A549 (cell line): ENCODE measurements at places on chromosomes 5 and 9. TPM values are rescaled to one million over a fixed set of nuclear protein-coding genes. Genes with fewer than 3 reads are reported as not detected.

IFNA1 gene
- polyA plus RNA-seq = not detected in 3 replicates

- DNase-seq = peak; percentile 74
Observed at GRCh38 chr9:3441197-3441816, 84.5 kb downstream of the RFX3 start.

GABRA1 gene
- not detected in 3 replicates for polyA plus RNA-seq

GRCh38 chr9:87081503-87081902, 134.2 kb upstream of the GAS1 start:
- DNase-seq = no peak

BRINP1 gene
- polyA plus RNA-seq = 0.14 to 0.45 TPM (median 0.17 TPM) in 3 replicates

DNA sequence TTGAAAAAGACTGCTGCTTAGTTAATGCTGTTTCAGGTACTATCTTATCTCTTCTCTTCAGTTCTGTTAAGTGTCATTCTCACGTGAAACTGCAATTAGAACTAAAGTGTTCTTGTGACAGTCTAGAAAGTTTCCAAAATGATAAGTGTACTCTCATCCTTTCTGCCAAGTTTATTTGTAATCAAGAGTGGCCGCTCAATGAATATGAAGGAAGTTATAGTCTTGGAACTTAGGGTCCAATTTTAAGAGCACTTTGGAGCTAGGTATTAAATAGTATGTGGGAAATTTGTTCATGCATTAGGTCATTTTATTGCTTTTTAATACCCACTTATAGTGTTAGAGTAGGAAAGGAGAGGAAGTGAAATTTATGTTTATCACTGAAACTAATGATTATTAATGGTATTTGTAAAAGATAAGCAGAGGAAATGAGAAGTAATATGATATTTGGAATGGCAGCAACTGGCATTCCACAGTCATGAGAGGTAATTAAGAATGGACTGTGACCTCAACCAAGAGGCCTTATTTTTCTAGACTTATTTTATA, 20.4 kb downstream of the XRCC4 start:
- DNase-seq = no peak

ALDH1A1 gene
- polyA plus RNA-seq = 9,362 to 9,987 TPM (median 9,373 TPM) in 3 replicates

GRCh38 chr9:75775966-75776691, 114.3 kb upstream of the PCSK5 start:
- DNase-seq = no peak

DNA sequence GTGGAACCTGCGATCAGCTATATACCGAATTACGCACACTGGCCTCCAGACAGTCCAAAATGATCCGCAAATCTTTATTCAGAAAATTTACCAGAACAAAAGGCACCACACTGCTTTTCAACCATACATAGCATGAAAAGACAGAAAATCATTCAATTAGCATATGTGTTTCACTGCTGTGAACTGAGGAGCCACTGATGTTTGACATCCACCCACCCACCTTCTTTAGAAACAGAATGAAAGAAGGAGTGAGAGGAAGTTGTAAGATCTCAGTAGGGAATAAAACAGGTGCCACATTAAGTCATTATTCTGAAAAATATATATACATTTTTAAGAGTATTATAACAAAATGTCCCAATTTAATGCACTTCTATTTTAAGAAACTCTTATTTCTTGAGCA, 156.8 kb downstream of the NFIB start:
- DNase-seq = no peak

DNA sequence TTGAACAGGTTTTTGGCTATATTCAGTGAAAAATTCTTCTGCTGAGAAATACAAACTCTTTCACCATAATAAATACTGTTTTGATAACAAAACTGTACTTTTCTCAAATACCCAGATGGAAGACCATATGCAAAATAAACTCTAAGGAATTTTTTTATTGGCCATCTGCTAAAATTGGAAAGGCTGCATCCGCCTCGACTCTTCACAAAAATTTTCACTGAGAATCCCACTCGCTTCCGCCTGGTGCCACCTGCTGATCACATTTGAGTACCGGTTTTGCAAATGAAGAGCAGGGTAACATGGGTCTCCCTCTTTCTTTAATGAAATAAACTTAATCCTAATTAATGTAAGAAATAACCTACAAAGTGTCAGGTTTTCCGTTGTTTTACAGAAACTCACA, 76.4 kb downstream of the TTLL11 start:
- no peak for DNase-seq

DNA sequence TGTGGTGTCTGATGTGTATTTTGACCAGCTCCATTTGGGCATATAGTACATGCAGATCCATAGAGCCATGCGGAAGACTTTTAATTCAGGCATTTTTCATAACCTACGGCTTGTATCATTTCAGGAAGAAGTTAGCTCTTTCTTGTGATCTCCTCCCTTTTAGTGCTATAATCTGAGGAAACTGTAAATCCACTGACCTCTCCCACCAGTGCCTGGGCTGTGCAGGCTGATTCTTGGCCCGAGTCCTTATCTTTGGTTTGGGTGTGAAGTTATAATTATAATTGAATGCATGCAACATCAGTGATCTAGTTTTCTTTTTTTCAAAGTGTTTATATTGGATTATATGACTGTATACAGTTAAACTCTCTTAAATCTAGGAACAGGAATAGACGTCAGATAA, 247.9 kb downstream of the PCSK5 start:
- no peak for DNase-seq

DNA sequence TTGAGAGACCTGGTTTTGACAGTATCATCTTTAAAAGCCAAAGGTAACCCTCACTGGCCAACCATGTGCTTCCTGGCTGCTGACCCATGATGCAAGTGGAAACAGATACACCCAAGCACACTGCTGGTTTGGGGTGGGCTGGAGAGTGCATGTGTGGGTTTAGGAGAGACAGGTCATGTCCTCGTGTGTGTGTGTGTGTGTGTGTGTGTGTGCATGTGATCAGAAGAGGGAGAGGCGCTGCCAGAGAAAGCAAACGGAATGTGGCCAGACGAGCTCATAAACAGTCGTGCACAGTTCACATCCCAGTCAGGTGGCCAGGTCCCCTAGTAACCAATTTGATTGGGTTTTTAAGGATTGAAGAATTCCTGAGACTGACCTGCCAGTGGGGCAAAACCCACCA, 112.8 kb upstream of the ICE1 start:
- no peak for DNase-seq

DNA sequence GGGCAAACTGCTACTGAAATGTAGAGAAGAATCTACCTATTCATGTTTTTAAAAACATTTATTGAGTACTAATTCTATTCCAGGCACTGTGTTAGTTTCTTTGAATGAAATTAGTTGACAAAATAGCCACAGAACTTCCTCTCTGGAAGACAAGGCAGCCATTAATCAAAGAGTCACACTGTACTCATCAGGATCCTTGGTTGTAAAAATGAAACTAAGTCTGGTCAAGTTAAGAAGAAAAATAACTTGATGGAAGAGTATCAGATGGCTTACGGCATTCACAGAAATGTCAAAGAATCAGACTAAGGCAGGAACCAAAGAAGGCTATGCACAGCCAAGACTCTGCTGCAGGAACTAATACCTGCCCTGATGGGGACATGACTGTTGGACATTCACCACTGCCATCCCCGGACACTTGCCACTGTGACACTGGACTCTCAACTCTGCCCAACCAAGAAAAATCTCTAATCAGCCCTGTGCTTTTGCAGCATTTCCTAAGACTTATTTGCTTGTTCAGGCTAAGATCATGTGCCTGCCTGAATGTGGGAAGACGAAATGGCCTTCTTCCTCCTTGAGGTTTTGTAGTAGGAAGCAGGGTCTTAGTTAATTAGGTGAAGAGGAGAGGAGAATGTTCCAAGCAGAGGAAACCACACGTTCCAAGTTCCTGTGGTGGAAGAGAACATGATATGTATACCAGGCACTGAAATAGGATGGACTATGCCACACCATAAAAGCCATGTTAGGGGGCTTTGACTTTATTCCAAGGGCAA, 23.3 kb upstream of the NDUFB6 start:
- no peak for DNase-seq

GRCh38 chr9:70387663-70388062, 26.8 kb downstream of the KLF9 start:
- no peak for DNase-seq

CTXN3 gene
- not detected in 3 replicates for polyA plus RNA-seq

TAF11L5 gene
- not detected in 3 replicates for polyA plus RNA-seq

DRD1 gene
- polyA plus RNA-seq = 0.85 to 0.90 TPM (median 0.87 TPM) in 3 replicates

DIRAS2 gene
- polyA plus RNA-seq = 0.08 to 0.09 TPM (median 0.09 TPM) in 3 replicates

- DNase-seq = no peak
Observed at GRCh38 chr9:20441166-20441565, 181.1 kb downstream of the MLLT3 start.

GRCh38 chr9:71769175-71770161, 1.2 kb upstream of the CEMIP2 start:
- DNase-seq = peak; percentile 49

DNA sequence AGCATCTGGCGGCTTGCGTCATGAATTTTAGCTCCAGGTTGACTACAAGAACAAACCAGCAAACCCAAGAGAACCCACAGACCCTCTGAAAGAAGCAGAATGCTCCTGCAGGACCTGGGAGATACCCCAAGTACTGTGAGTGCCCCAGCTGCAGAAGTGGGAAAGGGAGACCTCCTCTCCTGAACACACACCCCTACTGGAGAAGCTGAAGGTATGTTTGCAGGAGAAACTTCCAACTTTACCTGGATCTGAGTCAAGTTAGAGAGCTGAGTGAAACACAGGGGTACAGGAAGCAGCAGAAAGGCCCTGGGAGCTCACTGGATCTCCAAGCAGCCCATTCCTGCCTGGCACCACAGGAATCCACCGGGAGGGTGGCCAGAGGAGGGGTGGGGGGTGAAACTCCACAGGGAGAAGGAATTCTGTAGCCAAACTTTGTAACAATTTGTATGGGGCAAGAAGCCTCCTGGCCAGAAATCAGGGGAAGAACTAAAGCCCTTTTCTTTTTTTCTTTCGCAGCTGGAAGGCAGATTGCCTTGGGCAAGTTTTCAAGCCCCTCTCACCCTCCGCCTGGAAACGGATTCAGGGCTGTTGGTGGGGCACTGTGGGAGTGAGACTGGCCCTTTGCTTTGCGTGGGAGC, 576.2 kb downstream of the BNC2 start:
- no peak for DNase-seq

DNA sequence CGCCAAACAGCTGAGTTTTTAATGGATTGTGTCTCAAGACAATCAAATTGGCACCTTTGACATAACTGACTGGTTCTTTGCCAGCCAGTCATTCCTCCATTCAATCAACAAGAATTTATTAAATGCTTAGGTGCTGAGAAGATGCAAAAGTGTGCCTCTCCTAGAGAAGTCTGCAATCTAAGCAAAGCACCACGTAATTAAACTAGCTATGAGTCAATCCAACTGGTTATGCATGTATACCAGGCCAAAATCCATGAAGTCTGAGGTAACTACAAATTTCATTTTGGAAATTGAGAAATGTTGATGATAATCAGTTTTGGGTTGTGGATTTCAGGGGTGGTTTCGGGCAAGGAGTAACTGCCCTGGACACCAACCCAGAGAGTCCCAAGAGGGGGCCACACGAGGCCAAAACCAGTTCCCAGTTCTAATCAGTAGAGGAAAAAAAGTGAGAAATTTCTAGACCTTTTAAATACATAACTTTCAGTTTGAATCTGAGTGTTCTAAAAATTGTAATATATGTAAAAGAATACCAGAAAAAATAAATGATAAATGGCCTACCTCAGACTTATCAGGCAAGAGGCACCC, 92.6 kb downstream of the EFNA5 start:
- DNase-seq = no peak

- DNase-seq = no peak
Observed at GRCh38 chr9:110815361-110815760, 146.8 kb downstream of the MUSK start.

HSPA9 gene
- 398 to 456 TPM (median 417 TPM) in 3 replicates for polyA plus RNA-seq

SLC27A4 gene
- 26.1 to 27.0 TPM (median 26.4 TPM) in 3 replicates for polyA plus RNA-seq

- DNase-seq = no peak
Observed at GRCh38 chr5:103006921-103007320, 113.0 kb downstream of the GIN1 start.

DNA sequence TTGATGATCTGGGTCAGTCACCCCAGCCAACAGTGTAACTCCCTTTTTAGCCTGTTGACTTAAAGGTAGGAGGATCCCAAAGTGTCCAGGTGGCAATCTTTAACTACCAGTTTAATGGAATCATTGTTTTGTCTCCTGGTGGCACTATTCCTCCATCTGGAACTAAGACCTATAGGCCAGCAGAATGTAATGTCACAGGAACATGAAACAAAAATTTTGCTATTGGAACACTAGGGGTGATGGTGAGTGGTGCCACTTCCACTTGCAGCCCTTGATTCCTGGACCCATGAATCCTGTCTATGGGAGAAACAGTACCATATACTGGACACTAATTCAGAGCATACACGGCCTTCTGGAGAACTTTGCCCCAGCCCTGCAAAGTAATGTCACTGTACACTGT, 219.5 kb upstream of the RASA1 start:
- DNase-seq = no peak

CTSL gene
- polyA plus RNA-seq = 546 to 902 TPM (median 660 TPM) in 3 replicates

GRCh38 chr5:15522187-15522520, 22.2 kb downstream of the FBXL7 start:
- DNase-seq = no peak

CARD9 gene
- 0.94 to 1.2 TPM (median 0.94 TPM) in 3 replicates for polyA plus RNA-seq
